Substantia nigra (tissue), 51 donors: ENCODE measurements at places on chromosomes 1 and 21.
A peak's percentile ranks its signal among the peaks of the same experiment; 100 is the strongest.

- no peak for DNase-seq
These were observed 497.8 kb downstream of the PLA2G4A start for GRCh38 chr1:187326557-187326956.

GRCh38 chr1:36628804-36629203 lies 146.1 kb upstream of the CSF3R start:
- no peak for DNase-seq

DNA sequence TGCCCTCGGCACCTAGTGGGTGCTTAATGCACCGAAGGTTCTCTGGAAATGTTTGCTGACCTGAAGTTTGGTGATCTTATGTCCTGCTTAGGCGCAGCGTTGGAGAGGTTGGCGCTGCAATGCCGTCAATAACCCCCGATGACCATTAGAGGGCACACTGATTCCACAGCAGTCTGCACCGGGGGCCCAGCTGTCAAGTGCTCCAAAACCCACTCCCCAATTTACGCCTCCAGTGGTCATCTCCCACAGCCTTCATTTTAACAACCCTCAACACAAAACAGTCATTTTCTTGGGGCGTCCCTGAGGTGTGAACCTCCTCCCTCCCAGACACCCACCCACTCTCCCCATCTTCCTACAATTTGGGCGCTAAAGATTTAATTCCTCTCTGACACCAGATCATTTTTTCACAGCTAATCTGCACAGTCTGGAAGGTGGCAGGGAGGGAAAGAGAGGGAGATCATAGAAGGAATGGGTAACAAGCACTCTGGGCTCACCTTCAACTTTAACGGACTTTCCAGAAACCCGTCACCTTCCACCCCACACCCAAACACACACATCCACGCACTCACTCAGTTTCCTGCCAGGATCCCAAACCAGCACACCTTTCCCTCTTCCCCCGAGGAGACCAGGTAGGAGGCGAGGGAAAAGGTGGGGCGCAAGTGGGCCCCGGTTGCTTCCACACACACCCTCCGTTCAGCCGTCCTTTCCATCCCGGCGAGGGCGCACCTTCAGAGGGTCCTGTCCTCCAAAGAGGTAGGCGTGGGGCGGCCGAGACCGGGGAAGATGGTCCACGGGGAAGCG lies 570 bp upstream of the NPR1 start:
- DNase-seq: no peak

- no peak for DNase-seq
These were observed 1.7 kb upstream of the TMEM61 start for GRCh38 chr1:54978528-54979326.

- DNase-seq: no peak
These were observed 221.3 kb downstream of the MRPL39 start for GRCh38 chr21:25385911-25386474.

DNA sequence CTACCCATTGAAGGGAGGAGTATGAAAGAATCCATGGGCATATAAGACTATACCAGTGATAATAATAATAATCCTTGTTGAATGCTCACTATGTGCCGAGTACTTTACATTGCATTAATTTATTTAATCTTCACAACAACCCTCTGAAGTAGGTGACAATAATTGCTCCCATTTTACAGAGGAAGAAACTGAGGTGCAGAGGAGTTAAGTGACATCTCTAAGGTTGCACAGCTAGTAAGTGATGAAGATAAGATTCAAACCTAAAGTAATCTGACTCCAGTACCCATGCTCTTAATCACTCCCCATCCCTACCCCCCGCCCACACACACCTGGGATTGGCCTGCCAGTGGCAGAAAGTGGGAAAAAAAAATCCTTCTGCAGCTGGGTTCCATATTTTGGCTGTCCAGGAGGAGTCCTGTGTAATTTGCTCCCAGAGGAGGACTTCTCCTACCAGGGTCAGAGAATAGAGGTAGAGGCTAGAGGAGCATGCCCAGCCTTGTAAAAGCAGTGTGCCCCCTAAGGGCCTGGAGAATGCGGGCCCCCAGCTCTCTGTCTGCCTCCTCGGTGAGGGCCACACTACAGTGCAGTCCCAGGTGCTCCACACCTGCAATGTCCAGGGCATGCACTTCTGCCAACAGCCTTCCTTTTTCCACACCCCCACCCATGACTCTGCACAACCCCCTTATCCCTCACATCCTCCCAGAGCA lies 57.8 kb downstream of the TMEM53 start:
- no peak for DNase-seq

GRCh38 chr1:14739082-14739832 lies 140.8 kb downstream of the KAZN start:
- no peak for DNase-seq

GRCh38 chr1:31624309-31624708 lies 6.8 kb downstream of the HCRTR1 start:
- no peak for DNase-seq

GRCh38 chr1:161182214-161182613 lies 4.9 kb upstream of the B4GALT3 start:
- no peak for DNase-seq

GRCh38 chr1:180522213-180522515 lies 19.8 kb upstream of the ACBD6 start:
- DNase-seq: no peak

- no peak for DNase-seq
These were observed 58.5 kb downstream of the PSMG1 start for GRCh38 chr21:39124681-39125251.

DNA sequence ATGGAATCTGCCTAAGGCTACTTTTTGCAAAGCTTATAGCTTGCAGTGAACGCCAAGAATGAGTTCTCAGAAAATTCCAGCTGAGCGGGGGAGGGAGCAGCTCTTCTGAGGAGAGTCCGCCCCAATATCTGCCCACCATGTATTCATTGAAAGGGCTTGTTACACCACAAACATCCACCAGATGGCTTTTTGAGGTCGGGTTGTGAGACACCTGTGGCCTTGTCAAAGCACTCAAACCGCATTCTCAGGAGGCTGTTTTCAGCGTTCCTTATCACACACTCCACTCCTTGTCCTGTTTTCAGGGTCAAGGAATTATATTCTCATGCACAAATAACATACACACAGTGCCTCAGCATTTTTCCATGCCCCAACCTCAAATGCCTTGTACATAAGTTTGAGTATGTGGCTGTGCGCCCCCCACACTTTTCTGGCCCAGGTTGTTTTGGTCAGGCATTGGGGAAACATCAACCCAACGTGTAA lies 3.9 kb upstream of the C4BPB start:
- DNase-seq: no peak

DNA sequence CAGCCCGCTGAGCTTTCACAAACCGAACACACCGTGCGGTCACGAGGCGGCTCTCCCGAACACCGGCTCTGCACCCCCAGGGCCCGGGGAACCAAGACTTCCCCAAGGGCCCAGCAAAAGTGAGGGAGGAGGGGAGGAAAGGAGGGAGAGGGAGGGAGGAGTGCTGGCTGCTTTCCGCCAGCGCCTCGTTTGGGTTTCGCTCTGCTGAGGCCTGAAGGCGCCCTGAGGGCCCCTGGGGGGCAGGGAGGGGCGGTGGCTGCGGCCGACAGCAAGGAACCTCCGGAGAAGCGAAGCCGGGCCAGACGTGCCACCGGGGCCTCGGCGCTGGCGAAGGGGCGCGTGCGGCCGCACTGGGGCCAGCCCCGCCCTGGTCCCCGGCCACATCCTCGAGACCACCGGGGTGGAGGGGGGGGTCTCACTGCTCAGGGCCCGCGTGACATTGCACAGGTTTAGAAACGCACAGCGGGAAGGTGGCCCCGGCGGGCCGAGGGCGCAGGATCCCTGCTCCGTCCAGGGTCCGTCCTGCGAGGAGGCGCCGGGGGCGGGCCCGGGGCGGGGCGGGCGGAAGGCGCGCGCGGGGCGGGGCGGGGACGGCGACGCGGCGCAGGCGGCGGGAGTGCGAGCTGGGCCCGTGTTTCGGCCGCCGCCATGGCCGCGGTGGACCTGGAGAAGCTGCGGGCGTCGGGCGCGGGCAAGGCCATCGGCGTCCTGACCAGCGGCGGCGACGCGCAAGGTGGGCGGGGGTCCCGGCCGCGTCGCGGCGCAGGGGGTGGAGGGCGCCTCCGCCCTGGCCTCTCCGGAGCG lies at the start of gene PFKL:
Gene PFKL (plus strand): TSS at position 596 of the 804 bp plus-strand sequence. CDS start 53 bp downstream, at position 649.
- peak; percentile 56 for DNase-seq

DNA sequence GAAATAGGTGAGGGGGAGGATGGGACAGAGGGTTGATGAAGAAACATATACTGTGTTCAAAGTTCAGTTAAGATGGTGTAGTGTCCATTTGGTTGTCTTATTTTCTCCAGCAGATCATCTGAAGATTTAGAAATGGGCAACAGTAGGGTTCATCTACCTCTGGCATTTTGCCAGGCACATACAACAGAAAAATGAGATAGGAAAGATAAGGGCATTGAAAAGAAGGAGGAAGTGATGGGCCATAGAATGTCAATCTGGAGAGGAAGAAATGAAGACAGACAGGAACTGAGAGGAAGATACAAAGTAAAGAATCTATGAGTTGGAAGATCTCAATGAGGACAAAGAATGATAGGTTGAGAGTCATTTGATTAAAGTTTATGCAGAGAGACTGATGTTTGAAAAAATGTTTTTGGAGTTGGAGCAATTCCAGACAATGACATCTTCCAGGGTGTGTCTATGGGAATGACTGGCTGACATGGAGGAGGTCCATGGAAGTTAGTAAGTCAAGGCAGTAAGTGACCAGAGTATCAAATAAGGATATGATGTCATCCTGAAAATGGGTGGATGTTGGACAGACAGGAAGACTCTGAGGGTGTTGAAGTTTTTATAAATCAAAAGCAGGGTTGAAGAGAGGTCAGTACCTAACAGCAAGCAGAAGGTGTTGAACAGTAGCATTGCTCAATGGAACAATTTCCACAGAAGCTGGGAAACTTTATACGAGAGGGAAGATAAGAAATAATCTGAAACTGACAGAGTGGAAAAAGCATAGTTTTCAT lies 18.7 kb upstream of the CD55 start:
- no peak for DNase-seq

- DNase-seq: no peak
These were observed 19.4 kb downstream of the PLA2G2F start for GRCh38 chr1:20158358-20159070.

DNA sequence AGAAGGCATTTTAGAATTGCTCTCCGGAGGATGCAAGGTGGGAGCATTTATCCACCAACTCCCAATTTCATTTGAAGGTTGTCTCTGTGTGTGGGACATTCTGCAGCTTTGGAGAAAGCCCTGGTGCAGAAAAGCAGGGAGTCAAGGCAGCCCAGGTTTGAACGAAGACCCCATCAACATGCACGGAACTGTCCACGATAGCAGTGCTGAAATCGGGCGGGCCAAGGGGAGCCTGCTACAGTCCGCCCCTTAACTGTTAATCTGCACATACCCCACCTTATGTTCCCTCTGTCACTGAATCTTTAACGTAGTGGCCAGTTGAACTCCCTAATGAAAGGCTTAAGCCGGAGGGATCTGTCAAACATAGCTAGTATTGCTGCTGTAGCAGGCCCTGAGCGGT lies 68.8 kb upstream of the C1orf174 start:
- no peak for DNase-seq

DNA sequence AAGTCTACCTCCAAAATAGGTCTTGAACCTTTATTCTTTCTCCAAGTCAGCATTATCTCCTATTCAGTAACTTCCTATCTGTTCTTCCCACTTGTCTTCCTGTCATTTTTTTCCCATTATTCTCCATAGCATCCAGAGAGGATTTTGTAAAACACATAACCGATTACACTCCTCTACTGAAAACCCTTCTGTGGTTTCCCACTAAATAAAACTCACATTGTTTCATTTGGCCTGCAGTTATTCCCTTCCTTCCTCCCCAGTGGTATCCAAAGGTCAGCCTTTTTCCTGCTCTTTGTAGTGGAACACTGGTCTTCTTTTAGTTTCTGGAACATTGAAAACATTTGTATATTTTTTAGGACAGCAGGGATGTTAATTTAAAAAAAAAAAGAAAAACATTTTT lies 266.0 kb downstream of the GPR52 start:
- DNase-seq: no peak

DNA sequence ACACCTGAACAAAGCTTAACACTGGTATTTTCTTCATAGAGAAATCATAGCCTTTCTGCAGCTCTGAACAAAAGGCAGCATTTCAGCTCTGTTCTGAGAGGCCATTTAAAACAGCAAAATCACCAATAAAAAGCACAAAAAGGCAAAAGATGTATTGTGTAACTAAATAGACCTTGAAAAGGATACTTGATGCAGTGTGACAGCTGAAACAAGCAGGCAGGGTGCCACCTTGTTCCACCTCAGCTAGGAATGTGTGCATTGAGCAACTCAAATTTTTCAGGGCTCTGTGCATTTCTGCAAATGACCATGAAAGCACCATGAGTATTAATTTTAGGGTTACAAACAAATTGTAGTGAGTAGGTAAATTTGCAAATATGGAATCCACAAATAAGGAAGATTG lies 65.8 kb downstream of the RHOU start:
- no peak for DNase-seq

DNA sequence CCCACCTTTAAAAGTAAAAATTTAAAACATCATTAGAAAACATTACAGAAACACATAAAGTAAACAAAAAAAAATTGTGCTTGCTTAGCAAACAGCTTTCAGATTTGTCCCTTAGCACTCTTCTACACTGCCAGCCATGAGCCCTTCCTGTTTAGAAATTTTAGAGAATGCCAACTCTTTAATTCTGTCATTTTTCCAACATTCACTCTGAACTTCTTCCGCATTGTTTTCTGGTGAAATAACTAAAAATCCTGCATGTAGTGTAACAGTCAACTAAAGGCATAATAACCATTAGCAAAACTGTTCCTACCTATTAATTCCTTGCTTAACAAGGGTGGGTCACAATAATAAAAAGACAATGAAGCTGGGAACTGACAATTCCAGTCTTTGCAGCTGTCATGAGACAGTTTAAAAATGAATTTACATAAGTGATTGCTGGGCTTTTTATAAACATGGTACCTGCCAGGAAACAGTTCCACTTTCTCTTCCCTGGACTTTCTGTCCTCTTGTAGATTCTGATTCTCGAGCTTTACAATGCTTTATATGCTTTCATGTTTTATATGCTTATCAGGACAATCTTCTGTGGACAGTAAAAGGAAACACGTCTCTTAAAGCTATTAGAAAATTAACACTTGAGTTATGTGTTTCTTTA lies 19.0 kb downstream of the GNG12 start:
- no peak for DNase-seq

DNA sequence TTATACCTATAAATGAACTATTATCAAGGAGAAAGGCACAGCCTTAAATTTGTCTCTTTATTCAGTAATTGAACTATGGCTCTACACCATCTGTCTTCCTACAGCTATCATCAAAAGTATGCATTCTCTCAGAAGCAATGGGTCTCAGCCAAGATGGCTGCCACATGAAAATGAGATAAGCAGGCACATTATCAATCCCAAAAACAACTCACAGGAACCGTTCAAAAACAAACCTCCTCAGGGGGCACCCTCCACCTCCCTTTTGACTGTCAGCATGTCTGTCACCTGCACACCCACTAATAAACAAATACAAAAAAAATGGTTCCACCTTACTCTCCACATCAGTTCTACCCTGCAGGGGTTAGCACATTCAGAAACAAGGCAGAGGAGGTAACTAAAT lies 23.6 kb downstream of the KIAA0319L start:
- DNase-seq: no peak

DNA sequence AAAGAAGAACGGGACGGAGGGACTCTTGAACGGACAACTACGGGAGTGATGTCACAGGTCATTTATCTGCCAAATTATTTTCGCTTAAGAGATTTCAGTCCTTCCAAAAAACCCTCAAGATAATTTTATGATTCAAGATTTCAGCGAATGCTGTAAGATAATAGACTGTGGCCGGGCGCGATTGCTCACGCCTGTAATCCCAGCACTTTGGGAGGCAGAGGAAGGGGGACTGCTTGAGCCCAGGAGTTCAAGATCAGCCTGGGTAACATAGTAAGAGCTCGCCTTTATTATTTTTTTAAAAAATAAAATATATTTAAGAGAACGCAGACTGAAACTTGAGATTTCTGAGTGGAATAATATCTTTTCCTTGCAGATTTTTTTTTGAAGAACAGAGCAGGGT lies 609 bp downstream of the RWDD2B start:
- no peak for DNase-seq
